ENCODE measurements at places on chromosomes 13 and 19.

GRCh38 chr19:46979126-46980105 is 40.2 kb upstream of the NPAS1 start:
- DNase-seq, result no peak

GRCh38 chr19:2607712-2608601 is 94.5 kb downstream of the GNG7 start:
- DNase-seq, result no peak

DNA sequence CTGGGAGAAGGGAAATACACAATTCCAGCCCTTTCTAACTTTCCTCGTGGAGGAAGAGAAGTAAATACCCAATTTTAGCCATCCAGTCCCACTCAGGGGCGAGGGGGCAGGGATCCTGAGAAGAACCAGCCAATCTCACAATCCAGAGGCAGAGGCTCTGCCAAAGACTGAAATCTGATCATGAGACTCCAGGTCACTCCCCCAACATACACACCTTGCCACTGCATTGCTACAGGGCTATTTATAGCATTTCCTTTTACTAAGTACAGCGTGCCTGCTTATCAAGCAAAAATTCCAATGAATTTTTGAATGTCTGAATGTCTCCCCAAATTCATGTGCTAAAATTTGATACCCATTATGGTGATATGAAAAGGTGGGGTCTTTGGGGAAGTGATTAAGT is 1687.5 kb downstream of the EFNB2 start:
- no peak for DNase-seq

- no peak for DNase-seq
Observed at GRCh38 chr13:46178143-46178542, 3.8 kb downstream of the LCP1 start.

- no peak for DNase-seq
Observed at GRCh38 chr13:94210816-94211215, 268.7 kb downstream of the DCT start.

DNA sequence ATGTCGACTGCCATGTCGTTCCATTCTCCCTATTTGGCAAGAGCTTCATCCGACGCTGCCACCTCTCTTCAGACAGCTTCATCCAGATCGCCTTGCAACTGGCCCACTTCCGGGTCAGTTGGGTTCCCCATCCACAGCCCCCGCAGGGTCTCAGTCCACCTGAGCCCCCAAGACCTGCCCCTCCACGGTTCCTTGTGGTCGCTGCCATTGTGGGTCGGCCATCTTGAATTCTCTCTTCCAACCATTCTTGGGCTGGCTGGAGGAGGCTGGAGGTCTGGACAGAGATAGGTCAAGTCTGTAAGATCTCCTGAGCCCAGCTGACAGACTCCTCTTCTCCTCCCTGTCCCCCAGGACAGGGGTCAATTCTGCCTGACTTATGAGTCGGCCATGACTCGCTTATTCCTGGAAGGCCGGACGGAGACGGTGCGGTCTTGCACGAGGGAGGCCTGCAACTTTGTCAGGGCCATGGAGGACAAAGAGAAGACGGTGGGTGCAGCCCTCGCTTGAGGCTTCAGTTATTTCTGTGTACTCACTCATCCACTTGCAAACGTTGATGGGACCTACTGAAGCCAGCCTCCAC is 19.5 kb downstream of the CPT1C start:
- no peak for DNase-seq

Measured in midbrain (tissue), 1 donor.